ENCODE measurements at places on chromosomes 11 and 22.
A peak's percentile ranks its signal among the peaks of the same experiment; 100 is the strongest.

DNA sequence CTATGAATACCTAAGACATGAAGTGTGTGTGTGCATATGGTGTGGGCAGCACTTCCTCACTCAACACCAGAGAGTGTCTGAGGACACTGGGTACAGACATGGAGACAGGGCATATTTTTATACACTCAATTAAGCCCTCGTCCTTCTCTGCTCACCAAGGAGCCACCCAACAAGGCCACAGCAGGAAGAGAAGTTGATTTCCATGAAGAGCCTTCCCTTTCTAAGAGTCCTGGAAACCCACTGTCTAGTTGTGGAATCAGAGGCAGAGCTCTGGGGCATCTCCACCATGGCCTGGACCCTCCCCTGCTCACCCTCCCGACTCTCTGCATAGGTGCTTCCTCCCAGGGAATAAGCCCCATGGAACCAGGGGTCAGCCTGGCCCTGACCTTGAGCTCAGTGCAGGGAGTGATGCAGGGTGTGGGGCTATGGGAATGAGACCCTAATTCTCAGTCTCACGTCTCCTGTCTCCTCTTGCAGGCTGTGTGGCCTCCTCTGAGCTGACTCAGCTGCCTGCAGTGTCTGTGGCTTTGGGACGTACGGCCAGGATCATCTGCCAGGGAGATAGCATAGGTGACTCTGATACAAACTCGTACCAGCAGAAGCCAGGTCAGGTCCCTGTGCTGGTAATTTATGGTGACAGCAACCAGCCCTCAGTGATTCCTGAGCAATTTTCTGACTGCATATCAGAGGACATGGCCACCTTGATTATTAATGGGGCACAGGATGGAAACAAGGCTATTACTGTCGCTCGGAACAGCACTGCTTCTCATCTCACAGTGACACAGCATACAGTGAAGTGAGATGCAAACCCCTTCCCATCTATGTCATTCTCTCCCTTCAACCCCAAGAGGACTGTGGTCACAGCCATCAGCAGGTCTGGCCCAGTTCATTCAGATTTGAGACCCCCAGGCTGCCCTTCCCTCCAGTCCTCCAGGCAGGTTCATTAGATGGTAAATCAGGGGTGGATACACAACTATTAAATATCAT is 14.6 kb upstream of the IGLL5 start:
- DNase-seq: no peak

- no peak for DNase-seq
These were observed 5.2 kb upstream of the PRR33 start for GRCh38 chr11:1896923-1897322.

GRCh38 chr22:48744283-48744641 is 1083.4 kb downstream of the BRD1 start:
- DNase-seq: no peak

DNA sequence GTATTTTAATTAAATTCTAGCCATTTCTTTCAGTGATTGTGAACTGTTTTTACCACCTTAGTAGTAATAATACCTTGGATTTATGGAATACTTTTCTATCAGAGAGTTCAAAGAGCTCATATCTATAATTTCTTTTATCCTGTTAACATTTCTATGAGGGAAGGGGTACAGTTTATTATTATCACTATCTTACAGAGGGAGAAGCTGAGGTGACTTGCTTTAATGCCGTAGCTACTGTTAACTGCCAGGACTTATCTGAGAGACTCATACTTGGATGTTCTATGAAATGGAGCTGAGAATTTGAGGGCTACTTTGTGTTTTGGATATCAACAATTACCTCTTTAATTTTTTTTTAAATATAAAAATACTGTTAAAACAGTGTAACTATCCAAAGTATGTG is 3.3 kb downstream of the REXO2 start:
- no peak for DNase-seq

GRCh38 chr11:58688789-58689503 is 42.8 kb downstream of the GLYAT start:
- DNase-seq: no peak

GRCh38 chr22:41841085-41841712 is 8.3 kb downstream of the SREBF2 start:
- DNase-seq: no peak

GRCh38 chr11:88122956-88123355 is 52.3 kb downstream of the RAB38 start:
- no peak for DNase-seq

DNA sequence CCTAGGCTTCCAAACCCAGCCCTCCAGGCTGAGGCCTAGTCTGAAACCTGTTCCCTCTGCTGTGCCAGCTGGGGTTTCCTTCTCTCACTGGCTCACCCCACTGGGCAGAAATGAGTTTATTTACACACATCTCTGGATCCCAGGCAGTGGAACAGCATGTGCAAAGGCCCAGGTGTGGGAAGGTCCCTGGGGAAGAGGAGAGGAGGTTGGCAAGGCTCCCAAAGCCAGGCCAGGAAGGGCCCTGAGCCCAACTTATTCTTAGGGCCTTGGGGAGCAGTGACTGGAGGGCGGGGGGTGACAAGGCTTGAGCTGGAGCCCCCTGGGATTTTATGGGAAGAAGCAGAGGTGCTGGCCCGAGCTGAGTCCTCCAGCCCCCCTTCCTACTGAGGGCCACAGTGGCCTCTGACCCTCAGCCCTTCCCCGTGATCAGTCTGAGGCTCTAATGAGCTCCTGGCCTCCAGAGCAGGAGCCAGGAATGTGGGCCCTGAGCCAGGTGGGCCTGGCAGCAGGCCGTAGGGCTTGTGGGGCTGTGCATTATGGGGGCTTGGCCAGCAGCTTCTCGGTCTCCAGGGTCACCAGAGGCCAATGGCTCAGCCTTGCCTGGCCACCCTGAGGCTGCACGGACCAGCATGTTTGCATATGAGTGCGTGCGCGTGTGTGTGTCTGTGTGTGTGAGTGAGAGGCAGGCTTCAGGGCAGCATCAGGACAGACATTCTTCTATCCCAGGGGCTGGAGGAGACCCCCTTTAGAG is 2.9 kb downstream of the MYO7A start:
- no peak for DNase-seq

DNA sequence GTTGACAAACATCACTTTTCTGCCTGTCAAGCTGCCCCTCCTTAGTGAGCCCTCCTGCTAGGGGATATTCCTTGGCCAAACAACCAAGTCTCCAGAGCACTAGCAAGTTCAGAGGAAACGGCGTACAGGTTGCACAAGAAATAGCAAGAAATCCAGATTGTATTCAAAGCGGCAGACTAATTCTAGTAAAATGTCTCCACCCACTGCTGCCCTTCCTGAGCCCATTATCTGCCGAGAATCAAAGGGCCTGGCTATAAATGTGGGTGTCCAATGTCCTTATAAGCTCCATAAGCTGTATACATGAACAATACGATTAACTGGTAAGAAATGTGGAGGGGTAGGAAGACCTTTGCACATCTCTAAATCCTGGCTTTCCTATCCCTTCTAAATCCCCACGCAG is 44.0 kb upstream of the AKIP1 start:
- no peak for DNase-seq

DNA sequence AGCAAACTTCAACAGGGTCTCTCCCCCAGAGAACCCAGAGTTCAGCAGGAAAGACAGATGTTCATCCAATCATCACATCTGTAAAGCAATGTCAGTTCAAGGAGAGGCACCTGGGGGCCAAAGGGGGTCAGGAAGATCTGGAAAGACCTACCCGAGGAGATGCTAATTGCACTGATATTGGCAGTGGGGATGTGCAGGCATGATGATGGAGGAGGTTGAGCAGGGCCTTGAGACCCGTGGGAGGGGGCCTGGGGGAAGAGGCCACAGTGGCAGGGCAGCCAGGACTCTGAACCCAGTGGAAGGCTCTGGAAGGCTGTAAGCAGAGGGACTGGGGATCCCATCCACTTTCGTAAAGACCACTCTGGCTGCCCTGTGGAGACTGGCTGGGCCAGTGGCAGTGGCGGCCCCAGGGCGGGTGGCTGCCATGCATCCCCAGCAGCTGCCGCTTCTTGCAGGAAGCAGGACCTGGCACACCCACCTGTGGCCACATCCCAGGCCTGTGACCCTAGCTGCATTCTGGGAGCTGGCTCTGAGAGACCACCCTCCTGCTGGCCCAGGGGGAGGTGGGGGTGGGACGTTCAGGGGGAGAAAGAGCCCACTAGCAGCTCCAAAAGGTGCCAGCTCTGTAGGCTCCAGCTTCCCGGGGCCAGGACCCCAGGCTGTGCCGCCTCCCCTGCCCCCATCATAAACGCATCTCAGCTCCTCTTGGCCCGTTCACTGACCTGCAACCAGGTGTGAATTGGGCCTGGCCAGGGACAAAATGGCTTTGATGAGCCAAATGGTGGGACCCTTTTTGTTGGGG is 59.9 kb upstream of the FGF3 start:
- DNase-seq: no peak

GRCh38 chr11:21465203-21465602 is 727.7 kb upstream of the ANO5 start:
- DNase-seq: no peak

DNA sequence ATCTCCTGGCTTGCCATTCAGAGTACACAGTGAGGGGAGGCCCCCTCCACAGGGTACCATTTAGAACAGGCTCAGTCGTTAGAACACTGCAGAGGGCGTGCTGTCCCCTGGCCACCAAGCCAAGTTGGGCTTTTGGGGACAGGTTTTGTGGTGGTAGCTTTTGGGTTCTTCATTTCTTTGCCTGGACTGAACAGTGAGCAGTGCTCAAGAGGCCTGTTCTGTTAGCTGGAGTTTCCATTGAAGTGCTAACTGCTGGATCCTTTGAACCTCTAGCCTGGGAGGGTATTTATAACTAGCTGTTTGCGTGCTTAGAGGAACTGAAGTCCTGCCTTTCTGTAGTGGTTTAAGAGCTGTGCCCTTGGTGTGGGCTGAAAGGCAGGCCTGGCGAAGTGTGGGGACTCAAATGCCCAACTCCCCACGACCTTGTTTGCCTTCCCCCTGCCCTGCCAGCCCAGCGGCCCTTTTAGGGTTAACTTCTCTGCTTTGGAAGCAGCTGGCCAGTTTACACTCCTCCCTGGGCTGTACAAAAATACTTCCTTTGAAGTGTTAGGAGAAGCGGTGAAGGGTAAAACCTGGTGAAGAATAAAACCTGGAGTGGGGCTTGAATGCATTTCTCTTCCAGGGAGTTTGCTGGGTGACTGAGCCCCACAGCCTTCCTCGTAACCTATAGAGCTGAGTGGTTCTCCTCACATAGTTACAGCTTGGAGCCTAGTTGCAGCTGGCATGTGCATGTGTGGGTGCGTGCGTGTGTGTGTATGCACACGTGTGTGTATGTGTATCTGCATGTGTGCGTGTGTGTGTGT is 34.6 kb downstream of the ZNRF3 start:
- peak; percentile 36 for DNase-seq

DNA sequence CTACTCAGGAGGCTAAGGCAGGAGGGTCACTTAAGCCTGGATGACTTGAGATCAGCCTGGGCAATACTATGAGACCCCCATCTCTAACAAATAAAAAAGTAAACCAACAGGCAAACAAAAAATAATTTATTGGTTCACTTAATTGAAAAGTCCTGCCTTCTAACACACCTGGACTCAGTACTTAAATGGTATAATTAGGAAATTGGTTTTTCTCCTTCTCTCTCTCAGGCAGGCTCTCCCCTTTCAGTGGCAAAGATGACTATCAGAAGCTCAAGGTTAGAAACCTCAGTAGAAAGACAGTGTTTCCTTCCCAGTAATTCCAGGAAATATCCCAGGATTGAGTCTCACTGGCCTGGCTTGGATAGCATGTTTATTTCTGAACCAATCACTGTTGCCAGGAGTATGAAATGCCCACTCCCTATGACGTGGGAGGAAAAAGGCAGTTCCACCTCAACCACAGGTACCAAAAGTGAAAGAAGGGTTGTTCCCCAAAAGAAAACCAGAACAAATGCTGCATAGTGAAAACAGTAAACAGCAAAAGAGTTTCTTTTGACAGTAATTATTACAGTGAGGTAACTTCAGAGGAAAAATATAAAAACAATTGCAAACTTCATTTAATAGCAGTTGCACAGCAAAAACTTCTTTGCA is 56.3 kb upstream of the SOX6 start:
- no peak for DNase-seq

DNA sequence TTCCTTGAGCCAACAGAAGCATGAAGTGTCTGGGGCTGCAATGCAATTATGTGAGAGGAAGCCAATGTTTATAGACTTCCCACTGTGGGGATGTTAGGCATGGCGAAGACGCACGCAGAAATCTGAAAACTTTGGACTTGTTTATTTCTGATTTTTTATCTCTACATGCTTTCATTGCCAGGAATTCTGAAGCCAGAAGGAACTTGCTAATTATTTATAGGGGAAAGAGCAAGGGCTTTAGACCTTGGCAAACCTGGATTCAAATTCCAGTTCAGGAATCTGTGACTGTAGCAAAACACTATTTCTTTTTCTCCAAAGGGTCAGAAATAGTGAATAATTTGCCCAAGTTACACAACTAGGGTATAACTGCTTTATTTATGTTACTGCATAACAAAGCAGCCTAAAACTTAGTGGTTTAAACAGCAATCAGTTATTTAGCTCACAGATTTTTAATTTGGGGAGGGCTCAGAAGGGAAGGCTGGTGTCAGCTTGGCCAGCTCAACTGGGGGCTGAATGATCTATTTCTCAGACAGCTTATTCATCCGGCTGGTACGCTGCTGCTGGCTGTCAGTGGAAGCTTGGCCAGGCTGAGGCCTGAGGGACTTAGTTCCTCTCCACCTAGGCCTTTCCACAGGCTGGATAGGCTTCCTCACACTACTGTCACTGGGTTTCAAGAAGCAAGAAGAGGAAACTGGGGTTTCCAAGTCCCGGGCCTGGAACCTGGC is 1.9 kb upstream of the OR6Q1 start:
- DNase-seq: no peak

- DNase-seq: no peak
These were observed 62.1 kb downstream of the TRAF6 start for GRCh38 chr11:36447947-36448346.

GRCh38 chr11:130390071-130390758 is 38.2 kb downstream of the ADAMTS8 start:
- no peak for DNase-seq

DNA sequence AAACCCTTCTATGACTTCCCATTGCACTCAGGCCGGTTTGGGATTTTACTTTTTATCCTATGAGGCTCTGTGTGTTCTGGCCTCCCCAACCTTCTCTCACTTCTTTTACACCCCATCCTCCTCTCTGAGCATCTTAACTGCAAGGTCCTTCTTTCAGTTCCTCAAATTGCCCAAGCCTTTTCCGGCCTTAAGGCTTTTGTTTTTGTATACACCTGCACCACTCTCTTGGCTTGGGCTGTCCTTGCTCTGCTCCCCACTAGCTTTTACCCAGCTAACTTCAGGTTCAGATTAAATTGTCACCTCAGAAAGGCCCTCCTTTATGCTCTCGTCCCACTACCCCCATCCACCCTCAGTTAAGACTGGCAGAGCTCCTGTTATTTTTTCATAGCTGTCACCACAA is 55.5 kb downstream of the FAM83F start:
- no peak for DNase-seq

GRCh38 chr22:37054056-37054395 is 2.5 kb downstream of the KCTD17 start:
- DNase-seq: no peak
